ENCODE measurements at places on chromosomes 1 and 21.
A peak's percentile ranks its signal among the peaks of the same experiment; 100 is the strongest.

DNA sequence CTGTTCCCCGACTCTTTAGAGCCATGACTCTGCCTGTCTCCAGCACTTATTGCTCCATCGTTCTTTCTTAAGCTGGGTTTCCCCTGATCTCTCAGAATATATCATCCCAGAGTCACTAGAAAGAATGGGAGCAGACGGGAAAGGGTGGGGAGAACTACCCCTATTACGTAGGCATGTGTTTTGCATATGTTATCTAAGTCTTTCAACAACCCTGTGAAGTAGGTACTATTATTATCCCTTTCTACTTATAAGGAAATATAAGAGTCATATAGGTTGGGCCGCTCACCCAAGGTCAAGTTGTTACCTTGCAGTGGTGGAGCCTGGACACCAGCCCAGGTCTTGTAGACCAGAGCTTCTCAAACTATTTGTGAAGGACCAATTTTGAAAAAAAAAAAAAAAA is 38.7 kb downstream of the ELF3 start:
- no peak for DNase-seq

DNA sequence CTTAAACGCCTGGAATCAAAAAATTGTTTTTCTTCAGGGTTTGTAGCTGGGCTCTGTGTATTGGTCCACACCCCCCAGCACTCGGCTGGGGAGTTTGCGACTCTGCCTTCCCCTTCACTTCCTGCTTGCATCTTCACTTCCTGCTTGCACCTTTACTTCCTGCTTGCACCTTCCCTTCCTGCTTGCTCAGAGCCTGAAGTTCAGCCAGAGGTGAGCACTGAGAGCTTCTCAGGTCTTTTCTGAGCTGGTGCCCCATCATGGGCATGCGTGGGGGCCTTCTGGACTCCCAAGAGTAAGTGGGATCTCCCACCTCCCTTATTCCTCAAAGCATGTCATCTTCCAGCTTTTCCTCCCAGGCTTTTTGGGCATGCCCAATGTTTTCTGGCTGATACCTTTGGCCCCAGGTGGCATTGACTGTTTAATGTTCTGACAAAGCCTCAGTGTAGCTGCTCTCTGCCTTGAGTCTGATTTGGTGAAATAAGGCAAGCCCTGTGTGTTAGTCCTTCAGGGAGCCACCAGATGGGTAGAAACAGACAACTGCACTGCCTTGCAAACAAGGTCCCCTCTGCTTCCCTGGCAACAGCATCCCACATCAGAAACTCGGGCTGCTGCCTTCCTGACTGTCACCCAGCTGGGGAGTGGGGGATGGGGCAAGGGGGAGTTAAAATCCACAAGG is 3.5 kb downstream of the KRTAP10-2 start:
- no peak for DNase-seq

GRCh38 chr1:57091642-57092041 is 125.8 kb upstream of the C8B start:
- DNase-seq: no peak

- DNase-seq: no peak
These were observed 93.2 kb downstream of the TNFSF18 start for GRCh38 chr1:172957491-172957890.

- DNase-seq: no peak
These were observed 170.8 kb upstream of the SAMSN1 start for GRCh38 chr21:14716761-14717396.

DNA sequence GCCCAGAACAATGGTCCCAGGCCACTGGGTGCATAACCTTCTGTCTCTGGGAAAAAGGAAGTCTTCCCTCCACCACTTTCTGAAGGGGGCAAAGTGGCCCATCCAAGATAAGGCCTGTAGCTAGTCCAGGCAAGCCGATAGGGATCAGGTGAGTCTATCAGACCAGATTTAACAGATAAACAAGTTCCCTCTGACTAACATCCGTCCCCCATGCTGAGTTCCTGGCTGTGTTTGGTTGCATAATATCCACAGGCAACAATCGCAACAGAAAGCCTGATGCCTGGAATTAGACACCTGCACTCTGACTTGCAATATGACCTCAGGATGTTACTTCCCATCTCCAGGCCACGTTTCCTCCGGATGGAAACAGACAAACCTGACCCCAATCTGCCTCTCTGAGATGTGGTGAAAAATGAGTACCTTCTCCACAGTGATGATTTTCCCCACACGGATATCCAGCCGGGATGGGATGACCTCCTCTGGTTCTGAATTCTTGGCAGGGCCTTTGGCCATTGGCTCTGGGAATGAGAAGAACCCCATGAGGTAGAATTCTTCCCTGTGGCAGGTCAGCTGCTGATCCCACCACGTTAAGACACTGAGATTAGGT is 36.4 kb downstream of the YARS1 start:
- DNase-seq: no peak

GRCh38 chr21:45966791-45967394 is 14.7 kb upstream of the COL6A1 start:
- no peak for DNase-seq

GRCh38 chr1:155191904-155192303 is 15.8 kb downstream of the THBS3 start:
- DNase-seq: no peak

- no peak for DNase-seq
These were observed 40.6 kb upstream of the ARTN start for GRCh38 chr1:43893006-43893405.

GRCh38 chr1:25832336-25833037 is 12.7 kb downstream of the MTFR1L start:
- no peak for DNase-seq

DNA sequence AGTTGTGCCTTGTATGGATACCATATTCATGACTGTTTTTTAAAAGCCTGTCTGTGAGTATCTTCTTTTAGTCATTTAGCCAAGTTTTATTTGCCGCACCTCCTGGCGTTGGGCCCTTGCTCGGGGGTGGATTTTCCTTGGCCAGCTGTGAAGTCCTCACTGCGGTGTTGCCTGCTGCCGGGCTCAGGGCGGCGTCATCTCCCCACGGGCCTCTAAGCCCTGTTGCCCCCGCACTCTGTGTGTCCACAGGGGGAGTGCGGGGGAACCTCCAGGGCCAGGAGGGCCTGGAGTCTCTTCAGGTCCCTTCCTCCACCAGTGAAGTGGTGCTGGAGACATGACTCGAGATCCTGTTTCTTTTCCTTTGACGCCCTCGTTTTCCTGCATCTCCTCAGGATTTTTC is 65.8 kb upstream of the DIP2A start:
- DNase-seq: peak; percentile 9

DNA sequence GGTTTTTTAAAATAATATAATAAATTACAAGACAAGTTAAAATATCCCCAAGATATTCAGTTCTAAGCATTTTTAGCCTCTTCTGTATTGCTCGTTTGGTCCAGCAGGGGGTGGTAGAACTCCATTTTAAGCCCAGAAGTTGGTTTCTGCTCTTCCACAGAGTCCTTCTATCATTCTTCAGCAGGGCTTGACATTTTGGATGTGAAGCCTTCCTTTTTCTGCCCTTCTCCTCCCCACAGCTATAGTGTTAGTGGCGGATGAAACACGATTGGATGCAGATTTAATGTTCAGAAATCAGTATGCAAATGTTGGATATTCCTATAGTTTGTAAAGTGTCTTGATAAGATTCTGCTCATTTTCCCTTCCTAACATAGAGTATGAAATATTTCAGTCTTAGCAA is 1.4 kb downstream of the NCAM2 start:
- DNase-seq: peak; percentile 15

DNA sequence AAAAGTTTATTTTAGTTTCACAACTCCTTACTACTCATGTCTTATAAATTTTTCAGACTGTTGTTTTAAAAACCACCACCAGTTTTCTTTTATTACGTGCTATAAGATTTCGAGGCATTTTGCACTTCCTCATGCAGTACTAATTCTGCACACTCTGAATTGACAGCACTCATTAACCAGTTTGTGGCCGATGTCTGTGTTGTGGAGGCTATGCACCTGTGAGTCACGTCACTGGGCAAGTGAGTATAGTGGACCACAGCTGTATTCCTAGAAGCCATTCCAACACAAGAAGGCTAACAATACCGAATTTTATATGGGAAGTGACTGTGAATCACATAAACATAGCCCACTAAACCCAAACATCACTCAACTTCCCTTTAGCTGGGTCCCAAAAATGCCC is 21.0 kb upstream of the SPATA6 start:
- no peak for DNase-seq

GRCh38 chr1:100785470-100786052 is 66.0 kb downstream of the VCAM1 start:
- no peak for DNase-seq

GRCh38 chr1:118115567-118116295 is 69.3 kb downstream of the SPAG17 start:
- DNase-seq: no peak

DNA sequence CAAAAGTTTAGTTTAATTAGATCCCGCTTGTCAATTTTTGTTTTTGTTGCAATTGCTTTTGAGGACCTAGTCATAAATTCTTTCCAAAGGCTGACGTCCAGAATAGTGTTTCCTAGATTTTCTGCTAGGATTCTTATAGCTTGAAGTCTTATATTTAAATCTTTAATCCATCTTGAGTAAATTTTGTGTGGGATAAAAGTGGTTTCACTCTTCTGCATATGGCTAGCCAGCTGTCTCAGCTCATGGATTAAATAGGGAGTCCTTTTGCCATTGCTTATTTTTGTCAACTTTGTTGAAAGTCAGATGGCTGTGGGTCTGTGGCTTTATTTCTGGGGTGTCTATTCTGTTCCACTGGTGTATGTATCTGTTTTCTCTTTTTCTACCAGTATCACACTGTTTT is 801.3 kb upstream of the ADGRL4 start:
- no peak for DNase-seq

- no peak for DNase-seq
These were observed 6.9 kb downstream of the TRAPPC10 start for GRCh38 chr21:44018813-44019567.

GRCh38 chr1:101587741-101588140 is 350.9 kb downstream of the S1PR1 start:
- DNase-seq: no peak

- no peak for DNase-seq
These were observed 4.9 kb downstream of the HAO2 start for GRCh38 chr1:119373465-119373864.

DNA sequence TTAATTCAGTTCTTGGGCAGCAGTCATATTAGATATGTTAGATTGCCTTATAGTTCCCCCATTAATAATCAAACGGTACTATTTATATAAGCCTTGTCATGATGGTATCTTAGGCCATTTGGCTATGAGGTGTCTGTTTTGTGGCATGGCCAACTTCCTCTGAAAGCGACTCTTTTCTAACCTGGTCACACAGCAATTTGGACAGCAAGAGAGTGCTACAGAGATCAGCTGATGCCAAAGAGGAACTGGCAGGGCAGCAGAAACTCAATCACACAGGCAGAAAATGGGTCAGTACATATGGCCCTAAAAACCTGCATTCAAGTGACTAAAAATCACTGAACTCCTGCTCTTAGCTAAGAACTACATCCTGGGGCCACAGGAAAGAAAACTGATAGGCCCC is 13.4 kb upstream of the MUTYH start:
- no peak for DNase-seq

GRCh38 chr1:69568421-69569174 is 876 bp downstream of the LRRC7 start:
- no peak for DNase-seq

DNA sequence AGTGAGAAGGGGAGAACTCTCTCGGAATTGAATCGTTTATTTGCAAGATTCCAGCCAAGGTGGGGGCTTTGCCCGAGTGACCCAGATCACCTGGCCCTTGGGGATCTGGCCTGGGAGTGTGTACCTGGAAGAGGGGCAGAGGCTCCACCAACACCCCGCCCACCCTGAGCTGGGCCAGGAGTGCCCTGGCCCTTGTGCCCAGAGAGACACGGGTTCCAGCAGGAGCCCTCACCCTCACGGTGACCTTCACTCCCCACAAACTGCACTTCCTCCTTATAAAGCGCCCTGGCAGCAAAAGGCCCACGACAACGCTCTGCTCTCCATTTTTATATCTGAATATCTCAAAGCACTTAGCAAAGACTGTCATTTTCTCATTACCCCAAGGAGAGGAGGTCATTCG is 16.6 kb downstream of the CASZ1 start:
- no peak for DNase-seq

DNA sequence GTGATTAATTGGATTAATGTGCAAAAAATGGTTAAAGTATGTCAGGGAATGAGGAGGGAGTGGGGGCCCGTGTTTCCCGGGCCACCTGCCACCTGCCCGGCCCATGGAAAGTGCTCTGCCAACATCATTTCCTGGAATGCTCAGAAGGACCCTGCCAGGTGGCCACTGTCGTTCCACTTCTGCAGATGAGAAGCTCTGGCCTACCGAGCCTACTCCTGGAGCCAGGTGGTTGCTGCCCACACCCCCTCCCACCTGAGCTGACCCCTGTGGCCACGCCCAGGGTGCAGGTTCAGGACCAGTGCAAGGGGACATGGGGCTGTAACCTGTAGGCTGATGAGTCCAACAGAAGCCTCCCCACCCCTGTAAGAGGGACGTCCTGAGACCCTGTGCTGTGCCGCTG is 99.7 kb downstream of the PRDM16 start:
- no peak for DNase-seq

DNA sequence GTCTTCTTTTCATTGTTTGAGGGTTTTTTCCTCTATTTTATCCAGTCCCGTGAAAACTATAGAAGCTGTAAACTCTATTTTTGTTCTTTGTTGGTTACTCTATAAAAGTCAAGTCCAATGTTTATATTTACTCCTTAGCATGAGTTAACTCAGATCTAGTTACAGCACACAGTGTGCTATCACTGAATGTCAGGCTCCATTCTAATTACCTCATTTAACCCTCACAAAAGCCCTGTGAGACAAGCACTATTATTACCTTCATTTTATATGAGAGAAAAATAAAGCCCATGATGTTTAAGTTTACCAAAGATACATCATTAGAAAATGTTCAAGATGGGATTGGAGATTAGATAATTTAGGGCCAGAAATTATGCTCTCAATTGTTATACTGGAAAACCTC is 251.4 kb upstream of the SNX7 start:
- DNase-seq: no peak

DNA sequence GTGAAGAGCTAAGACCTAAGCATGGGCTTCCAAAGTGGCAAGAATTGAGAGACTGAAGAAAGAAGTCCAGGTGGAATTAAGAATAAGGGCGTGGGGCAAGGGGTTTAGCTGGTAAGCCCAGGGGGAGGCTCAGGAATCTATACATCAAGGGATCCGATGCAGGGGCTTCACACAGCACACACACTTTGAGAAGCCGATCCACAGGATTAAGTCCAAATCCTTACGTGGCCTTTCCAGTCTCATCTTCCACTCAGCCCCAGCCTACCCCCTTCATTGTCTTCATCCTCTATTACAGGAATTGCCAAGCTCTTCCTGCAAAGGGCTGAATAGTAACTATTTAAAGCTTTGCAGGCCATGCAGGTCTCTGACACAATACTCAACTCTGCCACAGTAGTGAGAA is 101.3 kb downstream of the TGFBR3 start:
- DNase-seq: no peak

Measured in HFF-Myc (cell line).